Naive B cell (primary cell): ENCODE measurements at places on chromosomes 7 and 10.

DNA sequence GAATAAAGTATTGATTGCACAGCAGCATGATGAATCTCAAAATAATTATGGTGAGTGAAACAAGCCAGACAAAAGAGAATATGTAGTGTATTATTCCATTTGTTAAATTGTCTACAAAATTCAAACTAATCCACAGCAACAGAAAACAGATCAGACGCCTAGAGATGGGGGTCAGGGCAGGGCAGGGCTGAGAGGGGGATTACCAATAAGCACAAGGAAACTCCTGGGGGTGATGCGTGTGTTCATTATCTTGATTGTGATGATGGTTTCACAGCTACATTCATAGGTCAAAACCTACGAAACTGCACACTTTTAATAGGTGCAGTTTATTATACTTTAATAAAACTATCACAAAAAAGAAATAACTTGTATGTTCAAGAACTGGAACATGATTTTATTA lies 132.7 kb upstream of the CDK6 start:
- no peak for DNase-seq

DNA sequence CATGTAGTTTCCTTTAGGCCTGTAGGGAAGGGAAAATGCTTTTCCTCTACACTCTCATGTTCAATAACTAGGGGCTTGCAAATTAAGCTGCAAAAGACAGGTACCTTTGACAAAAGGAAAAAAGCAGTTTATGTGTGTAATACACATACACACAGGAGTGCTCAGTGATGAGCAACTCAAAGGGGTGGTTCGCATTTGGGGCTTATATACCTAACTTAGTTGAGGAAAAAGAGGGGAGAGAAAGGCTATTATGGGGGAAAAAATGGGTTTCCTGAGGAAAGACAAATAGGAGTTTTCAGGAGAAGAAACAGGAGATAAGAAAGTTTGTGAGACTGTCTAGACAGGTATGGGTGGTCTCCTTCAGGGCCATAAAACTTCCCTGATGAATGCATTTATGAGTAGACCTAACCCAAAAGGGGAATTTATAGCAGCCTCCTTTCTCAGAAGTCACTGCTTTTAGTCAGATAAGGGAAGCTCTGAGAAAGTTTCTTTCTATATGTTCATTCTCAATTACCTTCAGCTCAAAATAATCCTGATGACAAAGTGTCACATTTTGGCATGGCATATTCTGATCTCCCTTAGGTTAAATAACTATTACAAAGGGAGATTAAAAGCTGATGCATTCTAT lies 55.2 kb upstream of the EZH2 start:
- DNase-seq, result no peak

DNA sequence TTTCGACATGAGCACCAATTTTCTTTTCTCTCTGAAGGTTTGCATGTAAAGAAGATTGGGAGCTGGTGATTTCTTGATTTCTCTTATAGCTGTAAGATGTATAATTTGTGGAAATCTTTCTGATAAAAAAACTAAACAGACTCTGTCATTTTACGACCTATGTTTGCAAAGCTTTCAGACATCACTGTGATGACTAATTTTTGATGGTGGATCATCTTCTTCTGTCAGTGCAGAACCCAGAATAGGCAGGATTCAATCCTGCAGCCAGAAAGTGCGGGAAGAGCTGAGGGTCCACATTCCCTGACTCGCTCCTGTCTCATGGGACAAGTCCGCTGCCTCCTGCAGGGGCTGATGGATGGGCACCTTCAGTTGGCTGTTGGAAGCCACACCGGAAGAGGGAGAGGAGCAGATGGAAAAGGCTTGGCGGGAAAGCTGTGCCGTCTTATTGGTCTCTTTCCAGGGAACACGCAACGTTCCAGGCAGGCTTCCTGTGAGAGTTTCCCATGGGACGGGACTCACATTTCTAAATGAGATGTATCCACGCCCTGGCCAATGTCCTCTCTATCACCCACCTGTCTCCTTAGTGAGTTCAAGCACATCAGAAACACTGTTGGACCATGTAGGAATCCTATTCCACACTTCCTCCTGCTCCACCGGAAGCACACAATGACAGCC lies 186.9 kb downstream of the PRPF18 start:
- no peak for DNase-seq

- no peak for DNase-seq
Observed at GRCh38 chr10:31990937-31991336, 62.3 kb upstream of the ARHGAP12 start.

DNA sequence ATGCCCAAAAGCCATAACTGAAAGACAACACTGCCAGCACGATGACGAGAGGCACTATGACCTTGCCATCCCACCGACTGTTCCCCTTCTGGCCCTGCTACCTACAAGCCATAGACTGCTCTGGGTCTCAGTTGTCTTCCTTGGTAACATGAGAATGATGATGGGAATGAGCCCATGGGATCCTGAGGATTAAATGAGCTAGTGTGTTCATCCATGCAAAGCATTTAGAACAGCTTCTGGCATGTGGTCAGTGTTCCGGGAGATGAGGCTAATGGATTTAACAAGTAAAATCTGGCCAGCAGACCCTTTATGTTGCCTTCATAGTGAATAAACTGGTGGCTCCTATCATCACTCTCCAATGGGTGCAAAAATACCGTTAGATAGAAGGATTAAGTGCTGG lies 62.4 kb upstream of the WDR11 start:
- no peak for DNase-seq

DNA sequence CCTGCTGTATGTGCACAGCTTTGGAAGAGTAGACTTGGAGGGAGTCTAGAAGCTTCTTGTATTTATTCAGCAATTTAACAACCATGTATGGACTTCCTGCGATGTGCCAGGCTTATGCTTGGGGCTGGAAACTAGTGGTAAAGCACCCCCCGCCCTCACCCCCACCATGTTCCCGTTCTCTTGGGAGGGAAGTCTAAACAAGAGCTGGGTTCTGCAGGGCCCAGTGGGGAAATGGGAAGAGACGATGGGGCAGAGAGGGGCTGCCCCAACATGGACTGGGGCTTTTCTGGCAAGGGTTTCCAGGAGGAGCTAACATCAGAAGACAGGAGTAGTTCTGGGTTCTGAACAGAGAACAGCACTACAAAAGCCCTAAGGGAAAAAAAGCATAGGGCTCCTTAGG lies 8.0 kb downstream of the RASSF4 start:
- DNase-seq, result no peak

- no peak for DNase-seq
Observed at GRCh38 chr7:43658718-43659548, 70.4 kb downstream of the COA1 start.

- no peak for DNase-seq
Observed at GRCh38 chr10:103736763-103737162, 118.6 kb downstream of the SH3PXD2A start.

DNA sequence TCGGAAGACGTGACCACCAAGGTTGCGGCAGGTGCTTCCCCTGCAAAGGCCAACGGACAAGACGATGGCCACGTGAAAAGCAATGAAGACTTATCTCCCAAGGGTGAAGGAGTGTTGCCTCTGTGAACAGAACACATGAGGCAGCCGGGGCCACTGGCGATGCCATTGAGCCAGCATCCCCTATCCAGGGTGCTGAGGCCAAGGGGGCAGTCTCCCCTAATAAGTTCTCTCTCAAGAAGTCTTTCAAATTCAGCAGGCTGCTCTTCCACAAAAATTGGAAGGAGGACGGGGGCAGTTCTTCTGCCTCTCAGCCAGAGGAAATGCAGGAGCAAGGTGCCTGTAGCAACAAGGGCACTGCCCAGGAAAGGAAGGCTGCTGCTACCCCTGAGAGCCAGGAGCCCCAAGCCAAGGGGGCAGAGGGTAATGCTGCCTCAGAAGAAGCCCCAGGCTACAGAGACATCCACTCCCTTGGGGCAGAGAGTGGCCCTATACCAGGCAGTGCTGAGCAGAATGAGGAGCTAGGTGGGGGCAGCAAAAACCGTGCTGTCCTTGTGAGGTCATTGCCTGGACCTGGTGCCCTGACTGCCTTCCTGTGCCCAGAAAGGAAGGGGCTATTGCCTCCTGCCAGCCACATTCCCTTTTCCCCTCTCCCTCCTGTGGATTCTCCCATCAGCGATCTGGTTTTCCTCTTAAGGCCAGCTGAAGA lies 17.3 kb downstream of the NT5C2 start:
- no peak for DNase-seq

- DNase-seq, result no peak
Observed at GRCh38 chr10:31062856-31063255, 31.2 kb upstream of the ZNF438 start.

GRCh38 chr7:20268824-20269223 lies 51.6 kb upstream of the MACC1 start:
- no peak for DNase-seq

DNA sequence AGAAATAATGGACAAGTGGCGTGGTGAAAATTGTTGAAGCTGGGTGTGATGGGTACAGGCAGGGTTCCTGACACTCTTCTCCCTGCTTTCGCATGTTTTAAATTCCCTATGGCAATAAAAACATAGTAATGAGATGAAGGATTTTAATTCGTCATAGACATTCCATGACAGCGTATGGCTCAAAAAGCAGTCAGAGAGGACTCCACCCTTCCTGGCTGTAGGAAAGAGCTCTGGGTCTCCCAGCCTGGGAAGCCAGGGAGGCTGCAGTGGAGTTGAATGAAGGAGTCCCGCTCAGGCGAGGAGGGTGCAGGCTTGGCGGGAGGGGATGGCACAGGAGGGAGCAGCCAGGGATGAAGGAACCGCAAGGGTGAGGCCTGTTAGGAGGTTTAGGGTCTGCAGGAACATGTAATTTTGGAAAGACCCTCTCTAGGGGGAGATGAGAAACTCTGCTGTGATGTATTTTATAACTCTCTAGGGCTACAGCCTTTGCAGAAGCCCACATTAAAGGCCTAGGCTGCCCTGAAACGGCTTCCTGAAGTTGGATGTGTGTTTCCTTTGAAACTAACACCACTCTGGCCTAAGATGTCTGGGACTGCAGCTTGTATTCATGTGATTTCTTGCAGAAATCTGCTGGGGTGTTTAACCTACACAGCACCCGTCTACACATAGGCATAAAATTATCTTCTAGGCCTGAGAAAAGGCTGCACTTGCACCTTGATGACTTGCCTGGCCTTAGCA lies 7.6 kb upstream of the LARP4B start:
- no peak for DNase-seq

DNA sequence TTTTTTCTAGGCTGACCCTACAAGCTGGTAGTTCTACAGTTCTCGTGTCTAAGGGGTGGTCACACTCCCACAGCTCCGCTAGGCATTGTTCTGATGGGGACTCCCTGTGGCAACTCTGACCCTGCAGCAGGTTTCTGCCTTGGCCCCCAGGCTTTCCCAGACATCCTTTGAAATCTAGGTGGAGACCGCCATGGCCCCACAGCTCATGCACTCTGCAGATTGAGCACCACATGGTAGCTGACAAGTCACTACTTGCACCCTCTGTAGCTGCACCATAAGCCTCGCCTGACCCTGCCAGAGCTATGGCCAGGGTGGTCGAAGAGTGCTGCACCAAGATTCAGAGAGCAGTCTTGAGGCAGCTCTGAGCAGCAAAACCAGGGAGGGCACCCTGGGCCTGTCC lies 275.6 kb downstream of the LHFPL3 start:
- DNase-seq, result no peak

DNA sequence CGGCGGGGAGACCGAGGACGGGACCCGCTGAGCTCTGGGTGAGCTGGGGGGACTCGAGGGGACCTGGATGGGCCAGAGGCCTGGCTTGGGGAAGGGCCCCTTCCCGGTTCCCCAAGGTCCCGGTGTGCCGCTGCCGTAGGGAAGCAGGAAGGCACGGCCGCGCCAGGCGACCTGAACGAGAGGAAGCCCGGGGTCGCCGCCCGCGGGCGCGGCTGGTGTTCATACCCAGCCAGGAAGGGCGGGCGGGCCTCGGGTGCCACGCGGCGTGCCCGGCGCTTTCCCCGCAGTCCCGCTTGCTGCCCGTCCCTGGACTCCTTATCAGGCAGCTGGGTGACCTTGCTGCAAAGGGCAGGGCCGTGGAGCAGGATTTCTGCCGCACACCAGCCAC lies 38.0 kb downstream of the ZNF777 start:
- DNase-seq, result no peak

DNA sequence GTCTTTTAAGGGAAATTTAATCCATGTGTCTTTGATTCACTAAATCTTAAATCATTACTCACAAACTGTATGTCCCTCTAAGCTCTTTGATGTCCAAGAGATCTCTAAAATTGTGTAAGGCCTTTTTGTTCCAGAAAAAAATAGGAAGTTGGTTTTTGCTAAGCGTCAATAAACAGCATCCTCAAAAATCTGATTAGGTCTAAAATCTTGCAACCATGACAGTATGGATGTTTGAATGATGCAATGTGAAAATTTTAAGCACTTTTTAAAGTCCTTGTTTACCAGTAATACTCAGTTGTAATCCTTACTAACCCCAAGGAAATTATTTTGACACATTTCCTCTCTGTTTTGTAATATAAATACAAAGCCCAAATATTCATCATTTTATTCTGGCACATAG lies 6.8 kb downstream of the MET start:
- no peak for DNase-seq

- no peak for DNase-seq
Observed at GRCh38 chr10:79939969-79940368, 8.9 kb downstream of the SFTPD start.

- no peak for DNase-seq
Observed at GRCh38 chr7:118311121-118311836, 86.8 kb downstream of the ANKRD7 start.

DNA sequence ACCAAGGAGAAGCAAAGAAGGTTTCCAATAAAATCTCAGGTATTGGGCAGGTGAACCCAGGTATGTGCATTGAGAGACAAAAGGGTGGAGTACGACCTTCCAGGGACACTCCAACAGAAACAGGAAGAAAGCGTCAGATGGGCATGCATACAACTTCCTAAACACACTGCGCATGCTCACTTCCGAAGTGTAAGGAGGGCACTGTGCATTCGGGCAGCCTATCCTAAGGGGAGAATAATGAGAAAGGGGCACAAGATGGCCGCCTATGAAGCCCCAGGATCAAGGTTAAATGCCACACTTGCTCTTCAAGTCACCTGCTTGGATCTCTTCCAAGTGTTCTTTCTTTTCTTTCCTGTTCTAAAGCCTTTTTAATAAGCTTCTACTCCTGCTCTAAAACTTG lies 39.4 kb upstream of the PRSS1 start:
- DNase-seq, result no peak

GRCh38 chr10:19824381-19825342 lies 8.4 kb downstream of the PLXDC2 start:
- DNase-seq, result no peak

GRCh38 chr10:55404094-55404493 lies 603.1 kb upstream of the PCDH15 start:
- DNase-seq, result no peak

DNA sequence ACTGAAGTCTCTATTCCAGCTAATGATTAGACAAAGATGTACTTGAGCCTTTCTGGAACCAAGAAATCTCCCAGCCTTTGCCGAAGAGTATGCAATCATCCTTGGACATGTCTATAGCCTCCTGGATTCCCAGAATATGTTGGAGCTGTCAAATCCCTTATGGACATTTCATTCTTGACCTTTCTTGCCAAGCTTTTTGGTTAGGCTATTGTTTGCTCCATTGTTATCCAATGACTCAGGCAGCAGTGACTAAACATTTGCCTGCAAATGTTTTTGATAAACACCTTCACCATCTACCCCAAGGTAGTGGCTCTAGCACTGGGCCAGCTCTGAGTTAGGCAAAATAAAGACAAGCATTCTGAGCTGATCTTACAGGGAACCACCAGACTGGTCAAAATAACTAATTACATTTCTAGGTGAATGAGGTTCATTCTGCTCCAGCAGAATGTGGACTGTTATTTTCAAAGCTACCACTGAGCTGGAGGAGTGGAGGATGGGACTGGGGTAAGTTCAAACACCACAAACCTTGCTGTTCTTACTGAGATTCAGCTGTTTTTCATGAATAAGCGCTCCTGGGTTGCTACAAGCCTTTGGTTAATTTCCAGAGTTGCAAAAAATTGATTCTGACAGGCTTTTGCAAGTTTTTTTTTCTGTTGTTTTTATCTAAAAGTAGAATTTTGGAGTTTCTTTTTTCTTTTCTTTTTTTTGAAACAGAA lies 81.0 kb downstream of the TMEM270 start:
- DNase-seq, result no peak
